ENCODE measurements at places on chromosomes 11 and 22. TPM values are rescaled to one million over a fixed set of nuclear protein-coding genes. Genes with fewer than 3 reads are reported as not detected.

Gene PLAAT5
- polyA plus RNA-seq, result 0.08 TPM

DNA sequence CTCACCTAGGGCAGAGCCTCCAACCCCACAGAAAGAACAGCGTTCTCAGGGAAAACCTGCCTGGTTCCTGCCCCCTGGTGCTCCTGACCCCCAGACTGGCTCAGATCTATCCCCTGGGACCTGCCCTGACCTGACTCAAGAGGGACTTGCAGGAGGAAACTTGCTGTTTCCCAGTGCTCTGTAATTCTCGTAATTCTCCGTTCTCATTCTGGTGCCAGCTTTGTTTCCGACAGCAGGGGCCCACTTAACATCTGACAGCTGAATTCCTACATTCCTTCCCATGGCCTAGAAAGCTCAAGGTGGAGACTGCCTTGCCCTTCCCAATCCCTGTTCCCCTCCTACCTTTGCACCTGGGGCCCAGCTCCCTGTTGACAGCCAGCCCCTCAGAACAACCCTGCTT is 12.5 kb upstream of the CSF2RB start:
- DNase-seq, result no peak

DNA sequence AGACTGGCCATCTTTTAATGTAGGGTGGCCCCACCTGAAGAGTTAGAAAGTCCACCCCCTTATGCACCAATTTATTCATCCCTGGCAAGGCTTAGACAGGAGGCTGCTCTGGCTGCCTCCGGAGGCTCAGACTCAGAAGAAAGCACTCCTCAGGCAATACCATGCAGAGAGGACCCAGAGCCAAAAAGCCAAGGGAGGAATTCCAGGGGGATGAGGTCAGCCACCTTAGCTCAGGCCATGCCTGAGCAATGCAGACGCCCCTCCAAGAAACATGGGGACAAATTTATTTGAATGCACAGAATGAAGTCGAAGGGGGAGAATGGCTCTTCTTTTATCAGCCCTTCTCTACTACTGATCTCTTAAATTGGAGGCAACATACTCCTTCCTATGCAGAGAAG is 39.7 kb upstream of the GLYAT start:
- no peak for DNase-seq

GRCh38 chr11:59813364-59813763 is 2.8 kb upstream of the MRPL16 start:
- DNase-seq, result no peak

GRCh38 chr22:17988800-17989513 is 35.4 kb downstream of the MICAL3 start:
- DNase-seq, result no peak

Measured in A549 (cell line).